ENCODE measurements at places on chromosomes 16 and 17.

DNA sequence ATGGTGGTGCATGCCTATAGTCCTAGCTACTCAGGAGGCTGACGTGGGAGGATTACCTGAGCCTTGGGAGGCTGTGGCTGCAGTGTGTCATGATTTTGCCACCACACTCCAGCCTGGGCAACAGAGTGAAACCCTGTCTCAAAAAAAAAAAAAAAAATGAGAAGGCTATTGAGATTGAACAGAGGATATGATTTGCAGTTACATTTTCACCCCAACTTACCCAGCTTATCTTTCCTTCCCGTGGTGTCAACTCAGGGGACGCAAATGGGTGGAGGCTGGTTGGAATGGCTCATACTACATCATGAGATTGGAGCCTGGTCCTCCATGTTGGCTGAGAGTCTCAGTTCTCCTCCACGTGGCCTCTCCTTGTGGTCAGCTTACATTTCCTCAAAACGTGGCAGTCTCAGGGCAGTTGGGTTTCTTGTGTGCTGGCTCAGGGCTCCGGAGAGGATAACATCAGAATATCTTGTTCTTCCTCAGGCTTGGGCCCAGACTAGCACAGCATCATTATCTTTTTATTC lies 17.2 kb upstream of the NSMCE1 start:
- DNase-seq = no peak

DNA sequence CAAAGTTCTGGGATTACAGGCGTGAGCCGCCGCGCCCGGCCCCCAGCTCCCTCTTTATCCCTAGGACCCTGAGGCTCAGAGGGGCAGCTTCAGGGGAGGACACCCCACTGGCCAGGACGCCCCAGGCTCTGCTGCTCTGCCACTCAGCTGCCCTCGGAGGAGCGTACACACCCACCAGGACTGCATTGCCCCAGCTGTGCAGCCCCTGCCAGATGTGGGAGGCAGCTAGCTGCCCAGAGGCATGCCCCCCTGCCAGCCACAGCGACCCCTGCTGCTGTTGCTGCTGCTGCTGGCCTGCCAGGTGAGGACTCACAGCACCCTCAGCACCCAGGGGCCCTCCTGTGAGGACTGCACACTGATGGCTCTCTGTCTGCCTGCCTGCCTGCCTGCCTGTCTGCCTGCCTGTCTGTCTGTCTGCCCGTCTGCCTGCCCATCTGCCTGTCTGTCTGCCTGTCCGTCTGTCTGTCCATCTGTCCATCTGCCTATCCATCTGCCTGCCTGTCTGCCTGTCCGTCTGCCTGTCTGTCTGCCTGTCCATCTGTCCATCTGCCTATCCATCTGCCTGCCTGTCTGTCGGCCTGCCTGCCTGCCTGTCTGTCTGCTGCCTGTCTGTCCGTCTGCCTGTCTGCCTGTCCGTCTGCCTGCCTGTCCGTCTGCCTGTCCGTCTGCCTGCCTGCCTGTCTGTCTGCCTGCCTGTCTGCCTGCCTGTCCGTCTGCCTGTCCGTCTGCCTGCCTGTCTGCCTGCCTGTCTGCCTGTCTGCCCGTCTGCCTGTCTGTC lies 5.0 kb downstream of the GCGR start:
- no peak for DNase-seq

- DNase-seq = no peak
These were observed 1.5 kb downstream of the TMEM132E start for GRCh38 chr17:34580685-34581445.

GRCh38 chr16:89192956-89193575 lies 7.3 kb downstream of the SLC22A31 start:
- no peak for DNase-seq

GRCh38 chr16:2702871-2703745 lies 16.9 kb downstream of the PRSS27 start:
- DNase-seq = no peak

- DNase-seq = no peak
These were observed 11.0 kb upstream of the UBE2I start for GRCh38 chr16:1298406-1298805.

- no peak for DNase-seq
These were observed 123.9 kb downstream of the SDK2 start for GRCh38 chr17:73520369-73520761.

- DNase-seq = no peak
These were observed 12.0 kb downstream of the FAM83G start for GRCh38 chr17:18992454-18993130.

- no peak for DNase-seq
These were observed 14.3 kb downstream of the CMTM3 start for GRCh38 chr16:66618588-66619375.

GRCh38 chr17:39754161-39754957 lies 16.6 kb downstream of the GRB7 start:
- peak; percentile 95 for DNase-seq

DNA sequence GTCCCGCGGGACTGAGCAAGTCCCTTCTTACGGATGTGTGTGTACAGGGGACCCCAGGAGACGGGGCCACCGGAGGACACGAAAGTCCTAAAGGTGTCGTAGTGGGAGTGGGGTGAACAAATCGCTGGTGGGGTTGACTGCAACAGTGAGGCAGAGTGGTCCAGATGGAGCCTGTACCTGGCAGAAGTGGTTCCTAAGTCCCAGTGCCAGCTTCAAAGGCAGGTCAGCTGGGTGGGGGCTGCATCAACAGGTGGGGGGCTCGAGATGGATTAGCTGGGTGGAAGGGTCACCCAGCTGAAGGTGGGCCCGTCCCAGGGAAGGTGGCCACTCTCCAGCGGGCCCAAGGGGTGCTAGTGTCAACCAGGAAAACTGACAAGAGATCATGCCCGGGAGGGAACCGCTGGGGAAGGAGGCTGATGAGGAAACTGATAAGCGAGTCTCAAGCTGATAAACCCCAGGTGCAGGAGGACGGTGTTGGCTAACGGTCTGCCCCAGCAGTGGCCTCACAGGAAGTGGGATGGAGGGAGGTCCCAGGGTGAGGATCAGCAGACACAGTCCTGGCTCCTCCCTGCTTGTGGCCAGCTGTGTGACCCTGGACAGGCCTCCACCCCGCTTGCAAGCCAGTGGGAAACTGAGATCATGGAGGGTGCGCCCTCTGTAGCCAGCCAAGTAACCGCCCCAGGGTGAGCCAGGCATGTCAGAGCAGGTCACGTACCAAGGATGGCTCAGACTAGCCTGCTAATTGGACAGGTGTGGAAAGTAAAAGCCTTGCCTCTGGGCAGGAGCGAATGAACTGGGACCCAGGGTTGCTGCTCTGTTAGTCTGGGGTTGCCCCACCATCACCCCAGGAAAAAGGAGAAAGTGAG lies 1.0 kb downstream of the ORAI3 start:
- peak; percentile 95 for DNase-seq

DNA sequence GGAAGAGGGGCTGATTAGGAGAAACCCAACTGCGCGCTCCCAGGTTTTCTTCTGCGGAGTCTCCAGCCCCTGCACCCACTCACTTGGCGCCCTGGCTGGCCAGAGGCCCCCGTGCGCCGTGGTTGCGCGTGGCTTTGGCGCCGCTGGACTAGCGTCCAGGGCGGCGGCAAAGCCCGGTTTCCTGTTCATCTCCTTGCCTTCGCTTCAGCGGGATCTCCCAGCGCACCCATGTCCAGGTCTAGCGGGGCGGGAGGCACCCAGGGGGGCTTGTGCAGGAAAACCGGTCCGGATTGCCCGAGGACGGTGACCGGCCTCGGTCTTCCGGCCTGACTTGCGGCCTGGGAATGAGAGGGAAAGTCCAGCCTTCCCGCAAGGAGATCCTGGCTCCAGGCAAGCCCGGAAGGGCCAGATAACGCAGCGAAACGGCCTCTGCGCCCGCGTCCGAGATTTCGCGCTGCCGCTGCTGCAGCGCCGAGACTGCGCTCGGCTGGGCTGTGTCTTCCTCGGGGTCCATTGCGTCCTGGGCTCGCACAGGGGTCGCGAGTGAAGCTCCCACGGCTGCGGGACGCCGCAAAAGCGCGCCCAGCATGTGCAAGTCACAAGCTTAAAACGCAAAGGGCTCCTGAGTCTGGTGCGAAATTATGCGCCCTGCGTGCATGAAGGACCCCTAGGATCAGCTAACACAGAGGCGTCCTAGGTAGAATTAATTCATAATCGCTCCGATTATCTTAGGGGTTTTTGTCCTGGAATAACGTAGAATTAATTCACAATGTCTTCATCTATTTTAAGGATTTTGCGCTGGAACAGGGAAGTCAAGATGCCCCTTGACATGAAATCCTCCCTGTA lies 5.7 kb downstream of the FOXF1 start:
- DNase-seq = no peak

DNA sequence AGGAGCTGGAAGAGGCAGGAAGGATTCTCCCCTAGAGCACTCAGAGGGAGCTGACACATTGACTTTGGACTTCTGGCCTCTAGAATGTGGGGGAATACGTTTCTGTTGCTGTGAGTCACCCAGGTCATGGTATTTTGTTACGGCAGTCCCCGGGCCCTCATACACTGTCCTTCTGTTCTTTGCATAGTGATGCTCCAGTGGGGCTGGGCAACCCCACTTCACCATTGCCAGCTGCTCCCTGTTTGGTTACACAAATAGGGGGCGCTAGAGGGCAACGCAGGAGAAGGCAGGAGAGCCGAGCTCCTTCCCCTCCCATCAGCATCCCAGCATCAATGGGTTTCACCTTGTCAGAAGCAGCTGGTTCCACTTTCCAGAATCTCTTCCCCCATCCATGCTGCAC lies 257.7 kb upstream of the FOXF1 start:
- DNase-seq = no peak

DNA sequence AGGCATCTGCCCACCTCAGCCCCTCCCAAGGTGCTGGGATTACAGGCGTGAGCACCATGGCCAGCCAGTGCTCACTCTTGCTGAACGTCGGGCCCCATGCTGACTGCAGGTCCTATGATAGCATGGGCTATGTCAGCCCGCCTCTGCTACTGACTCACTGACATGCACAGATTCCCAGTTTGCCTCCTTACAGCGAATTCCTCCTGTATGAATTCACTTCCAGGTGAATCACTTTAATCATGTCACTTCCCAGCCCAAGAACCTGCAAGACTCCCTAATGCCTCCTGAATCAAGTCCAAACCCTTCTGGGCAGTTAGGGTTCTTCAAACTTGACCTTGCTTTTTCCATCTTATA lies 16.1 kb upstream of the UBTF start:
- no peak for DNase-seq

DNA sequence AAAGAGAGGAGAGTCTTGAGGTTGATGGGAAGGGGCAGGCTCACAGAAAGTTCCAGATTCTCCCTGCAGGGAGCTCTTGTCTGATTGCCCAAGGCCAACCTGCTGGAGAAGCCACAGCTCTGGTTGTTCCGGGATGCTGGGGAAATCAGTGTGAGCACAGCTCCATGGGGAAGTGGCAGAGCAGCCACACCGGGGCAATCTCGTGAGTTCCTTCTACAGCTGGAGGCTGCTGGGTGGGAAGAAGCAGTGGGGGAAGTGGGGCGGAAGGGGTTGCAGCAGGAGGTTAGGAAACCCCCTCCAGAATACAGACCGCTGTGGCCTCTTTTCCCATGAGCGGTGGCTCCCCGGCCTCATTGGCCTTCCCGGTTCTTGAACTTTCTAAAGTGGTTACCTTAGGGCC lies 34.0 kb downstream of the KIAA0513 start:
- peak; percentile 78 for DNase-seq

DNA sequence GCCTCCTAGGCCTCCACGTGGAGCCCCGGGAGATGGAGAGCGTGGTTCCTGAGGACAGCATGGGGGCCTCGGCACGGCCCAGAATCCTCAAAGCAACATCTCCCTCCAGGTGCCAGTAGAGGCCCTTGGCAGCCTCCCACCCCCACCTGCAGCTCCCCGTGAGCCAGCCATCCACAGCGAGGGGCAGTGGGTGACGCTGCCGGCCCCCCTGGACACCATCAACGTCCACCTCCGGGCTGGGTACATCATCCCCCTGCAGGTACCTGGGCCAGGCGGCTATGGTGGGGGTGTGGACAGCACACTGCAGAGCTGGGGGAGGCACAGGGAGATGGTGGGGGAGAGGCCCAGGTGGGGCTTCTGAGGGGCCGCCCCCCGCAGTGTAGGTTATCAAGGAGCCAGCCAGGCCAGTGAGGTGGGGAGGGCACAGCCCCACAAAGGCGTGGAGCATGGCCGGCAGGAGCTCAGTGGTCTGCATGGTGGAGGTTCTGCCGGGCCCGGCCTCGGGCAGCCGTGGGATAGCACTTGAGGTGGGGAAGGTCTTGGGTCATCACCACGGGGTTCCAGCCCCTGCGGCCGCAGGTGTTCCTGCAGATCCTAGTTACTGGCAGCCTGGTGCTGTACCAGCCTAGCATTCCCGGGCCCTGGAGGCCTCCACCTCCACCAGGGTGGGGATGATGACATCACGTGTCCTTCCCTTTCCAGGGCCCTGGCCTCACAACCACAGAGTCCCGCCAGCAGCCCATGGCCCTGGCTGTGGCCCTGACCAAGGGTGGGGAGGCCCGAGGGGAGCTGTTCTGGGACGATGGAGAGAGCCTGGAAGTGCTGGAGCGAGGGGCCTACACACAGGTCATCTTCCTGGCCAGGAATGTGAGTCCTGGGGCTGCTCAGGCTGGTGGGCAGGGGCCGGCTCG lies 16.4 kb downstream of the GAA start:
- no peak for DNase-seq

DNA sequence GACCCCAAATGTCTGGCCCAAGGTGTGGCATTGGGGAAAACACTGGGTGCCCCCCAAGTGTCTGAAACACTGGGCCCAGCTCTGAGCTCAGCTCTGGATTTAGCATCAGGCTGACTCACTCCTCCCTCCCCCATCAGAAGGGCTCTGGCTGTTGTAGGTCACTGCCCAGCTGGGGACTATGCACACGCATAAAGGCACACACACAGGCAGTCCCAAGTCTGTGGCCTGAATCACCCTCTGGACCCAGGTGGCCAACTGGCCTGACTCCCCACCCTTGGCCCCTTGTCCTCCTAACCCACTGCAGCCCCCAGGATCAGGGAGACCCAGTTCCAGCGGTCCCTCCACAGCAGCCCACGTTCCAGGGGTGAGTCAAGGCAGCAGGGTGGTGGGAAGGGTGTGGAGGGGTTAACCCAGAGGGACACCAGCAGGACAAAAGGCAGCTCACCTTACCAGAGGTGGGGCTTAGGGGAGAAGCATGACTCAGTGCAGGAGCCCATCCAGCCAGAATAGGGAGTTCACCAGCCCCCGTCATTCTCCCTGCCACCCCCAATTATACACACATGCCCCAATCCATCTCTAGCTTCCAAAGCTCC lies 47.0 kb downstream of the MYO18A start:
- no peak for DNase-seq

DNA sequence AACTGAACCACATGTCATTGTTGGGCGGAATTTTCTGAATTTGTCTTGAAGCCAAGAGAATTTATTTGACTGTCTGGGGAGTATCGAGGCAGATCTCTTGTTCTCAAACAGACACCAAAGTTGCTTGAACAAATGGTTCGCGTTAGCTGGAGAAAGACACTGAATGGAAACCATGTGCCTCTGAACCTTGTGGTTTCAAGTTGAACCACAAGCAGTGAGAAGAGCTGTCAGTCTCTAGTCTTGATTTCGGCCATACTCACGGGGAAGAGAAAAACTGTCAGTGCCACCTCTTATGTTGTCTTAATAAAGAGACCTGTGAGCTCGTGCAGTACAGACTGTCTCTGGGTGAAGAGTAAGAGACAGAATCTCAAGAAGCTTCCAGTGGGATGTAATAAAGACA lies 886.5 kb upstream of the SOX9 start:
- DNase-seq = no peak

DNA sequence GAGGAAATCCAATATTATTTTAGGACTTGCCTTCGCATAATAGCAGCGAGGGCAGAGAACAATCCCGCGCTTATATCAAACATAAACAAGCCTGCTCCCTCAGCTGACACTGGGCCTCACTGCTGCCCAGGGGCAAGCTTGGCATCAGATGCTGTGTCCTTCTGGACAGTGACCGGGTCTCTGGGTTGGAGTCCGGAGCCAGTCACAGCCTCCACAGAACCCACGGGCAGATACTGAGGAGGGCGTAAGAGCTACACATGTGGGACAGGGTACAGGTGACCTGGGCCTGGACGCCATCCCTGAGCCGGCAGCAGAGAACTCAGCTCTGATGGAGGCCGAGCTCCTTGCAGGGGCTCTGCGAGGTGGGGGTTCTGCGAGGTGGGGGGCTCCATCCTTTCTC lies 14.7 kb upstream of the ZNF469 start:
- DNase-seq = peak; percentile 36
